ENCODE measurements at places on chromosomes 1 and 21.

GRCh38 chr1:38833146-38833545 is 26.4 kb downstream of the RRAGC start:
- no peak for DNase-seq

DNA sequence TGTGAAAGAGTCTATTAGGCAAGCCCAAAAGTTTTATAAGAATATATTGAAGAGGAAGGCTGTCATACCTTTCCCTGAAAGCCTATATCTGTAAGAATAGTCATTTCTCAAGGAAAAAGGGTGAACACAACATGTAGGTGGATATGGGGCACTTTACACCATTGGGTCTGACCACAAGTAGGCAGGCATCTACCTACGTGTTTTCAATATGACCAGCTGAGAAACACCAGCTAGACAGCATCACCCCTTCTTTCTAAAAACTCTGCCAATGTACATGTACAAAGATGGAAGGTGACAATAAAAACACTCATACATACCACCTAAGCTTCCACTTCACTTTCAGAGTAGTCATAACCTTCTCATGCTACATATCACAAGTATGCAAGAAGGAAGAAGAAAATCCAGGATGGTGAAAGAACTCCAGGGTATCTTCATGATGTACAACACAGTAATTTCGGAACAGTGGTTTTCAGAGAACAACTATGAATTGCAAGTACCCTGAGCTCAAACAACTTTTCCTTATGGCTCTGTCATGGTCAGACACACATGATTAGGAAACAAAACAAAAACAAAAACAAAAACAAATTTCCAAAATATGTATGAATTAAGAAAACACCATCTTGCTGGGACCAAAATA is 98.5 kb upstream of the ADGRL2 start:
- DNase-seq = no peak

GRCh38 chr1:12106153-12106552 is 43.0 kb downstream of the TNFRSF8 start:
- no peak for DNase-seq

DNA sequence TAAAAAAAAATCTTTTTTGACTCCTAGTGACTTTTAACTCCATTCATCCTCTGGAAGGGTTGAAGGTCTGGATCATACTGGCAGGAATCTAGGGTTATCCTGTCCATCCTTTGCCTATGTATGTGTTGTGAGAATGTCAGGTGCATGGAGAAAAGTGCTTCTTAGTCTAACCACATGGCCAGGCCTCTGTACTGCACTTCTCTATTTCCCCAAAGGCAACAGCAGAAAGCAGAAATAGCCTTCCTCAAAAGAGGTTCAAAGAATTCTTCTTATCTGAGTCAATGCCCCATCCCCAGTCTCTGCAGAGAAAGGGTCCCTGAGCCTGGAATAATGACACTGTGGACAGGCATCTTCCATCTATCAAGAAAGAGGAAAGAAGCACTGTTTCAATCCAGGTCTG is 85.7 kb upstream of the CD34 start:
- no peak for DNase-seq

DNA sequence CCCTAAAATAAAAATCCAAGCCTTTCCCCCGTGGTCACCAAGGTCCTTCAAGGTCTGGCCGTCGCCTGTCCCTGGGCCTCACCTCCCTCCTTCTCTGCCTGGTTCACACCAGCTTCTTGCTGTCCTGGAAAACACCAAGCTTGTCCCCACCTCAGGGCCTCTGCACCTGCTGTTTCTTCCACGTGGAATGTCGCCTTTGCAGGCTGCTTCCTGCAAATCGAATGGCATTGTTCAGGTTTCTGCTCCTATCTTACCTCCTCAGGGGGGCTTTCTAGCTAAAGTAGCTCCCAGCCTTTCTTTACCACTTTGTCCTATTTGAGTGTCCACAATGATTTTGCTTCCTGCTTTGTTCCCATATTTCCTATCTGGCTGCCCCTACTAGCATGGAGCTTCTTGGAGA is 3.3 kb upstream of the CASZ1 start:
- no peak for DNase-seq

DNA sequence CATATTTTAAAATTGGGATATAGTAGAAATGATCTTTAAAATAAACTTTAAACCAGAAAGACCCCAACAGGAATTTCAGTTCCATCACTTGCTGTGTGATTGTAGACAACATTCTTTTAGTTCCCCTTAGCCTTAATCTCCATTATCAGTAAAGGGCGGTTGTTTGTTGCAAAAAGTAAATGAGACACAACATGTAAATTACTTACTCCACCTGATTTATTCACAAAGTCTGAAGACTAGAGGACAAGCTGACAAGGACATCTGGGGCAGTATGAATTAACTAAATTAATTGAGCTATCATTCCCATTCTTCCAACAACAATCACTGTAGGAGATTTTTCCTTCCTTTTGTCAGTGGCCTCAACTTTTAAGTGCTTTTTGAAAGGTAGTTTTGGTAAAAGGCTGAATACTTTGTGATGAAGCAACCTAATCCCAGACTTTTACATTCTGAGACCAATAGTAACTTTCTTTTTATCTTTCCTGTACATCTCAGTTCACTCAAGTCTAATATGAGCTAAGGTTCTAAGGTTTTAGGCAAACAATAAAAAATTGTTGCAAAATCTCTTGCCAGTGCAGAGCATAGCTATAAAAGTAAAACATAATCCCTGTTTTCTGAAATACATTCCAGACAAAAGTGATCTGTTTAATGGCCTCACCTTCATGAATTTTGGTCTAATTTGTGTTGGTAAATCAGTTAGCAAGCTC is 6.2 kb downstream of the SLC19A2 start:
- DNase-seq = no peak

- DNase-seq = no peak
These were observed 23.1 kb downstream of the CD53 start for GRCh38 chr1:110896090-110896489.

- peak; percentile 8 for DNase-seq
These were observed 11.8 kb upstream of the ALG14 start for GRCh38 chr1:95084317-95085176.

- no peak for DNase-seq
These were observed 60.7 kb downstream of the MORN1 start for GRCh38 chr1:2330519-2331199.

DNA sequence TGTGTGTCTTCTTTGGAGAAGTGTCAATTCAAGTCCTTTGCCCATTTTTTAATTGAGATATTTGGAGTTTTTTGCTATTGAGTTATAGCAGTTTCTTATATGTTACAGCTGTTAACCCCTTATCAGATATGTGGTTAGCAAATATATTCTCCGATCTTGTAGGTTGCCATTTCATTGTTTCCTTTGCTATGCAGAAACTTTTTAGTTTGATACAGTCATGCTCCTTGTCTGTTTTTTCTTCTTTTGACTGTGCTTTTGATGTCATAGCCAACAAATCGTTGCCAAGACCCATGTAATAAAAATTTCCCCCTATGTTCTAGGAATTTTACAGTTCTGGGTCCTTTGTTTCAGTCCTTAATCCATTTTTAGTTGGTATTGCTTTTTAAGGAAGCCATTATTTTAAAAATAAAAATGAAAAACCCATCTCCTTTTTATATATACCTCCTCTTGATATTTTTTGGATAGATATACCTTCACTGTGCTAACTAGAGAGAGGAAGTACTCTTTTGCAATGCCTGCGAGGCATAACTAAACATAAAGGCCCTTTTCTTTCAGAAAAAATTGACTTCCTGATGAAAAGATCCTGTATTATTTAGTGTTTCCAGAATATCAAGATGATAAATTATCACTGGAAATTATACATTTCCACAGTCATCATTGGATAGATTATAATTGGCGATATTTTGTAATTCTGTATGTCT is 127.8 kb downstream of the HS2ST1 start:
- DNase-seq = no peak

DNA sequence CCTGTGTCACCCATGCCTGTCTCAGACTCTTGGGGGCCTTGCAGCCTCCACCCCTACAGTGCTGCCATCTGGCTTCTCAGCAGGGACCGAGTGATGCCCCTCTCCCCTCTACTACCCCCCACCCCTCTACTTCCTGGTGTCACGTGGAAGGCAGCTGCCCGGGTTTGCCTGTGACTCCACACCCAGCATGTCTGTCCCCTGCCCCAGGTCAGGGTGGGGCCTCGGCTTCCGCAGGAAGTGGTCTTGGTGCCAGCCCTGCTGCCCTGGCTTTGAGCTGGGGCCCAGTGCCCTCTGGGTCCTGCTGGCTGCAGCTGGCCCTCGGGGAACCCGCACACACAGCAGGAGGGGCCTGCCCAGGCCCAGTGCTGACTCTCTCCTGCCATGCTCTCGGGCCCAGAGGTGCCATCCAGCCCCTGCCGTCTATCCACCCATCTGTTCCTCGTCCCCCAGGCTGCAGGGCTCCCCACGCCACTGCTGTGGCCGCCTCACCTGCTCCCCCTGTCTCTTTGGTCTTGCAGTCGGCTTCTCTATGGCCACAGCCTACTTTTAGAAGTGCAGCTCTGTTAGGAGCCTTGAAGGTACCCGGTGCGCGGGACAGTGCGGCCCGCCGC is 24.0 kb downstream of the PLCH2 start:
- DNase-seq = no peak

DNA sequence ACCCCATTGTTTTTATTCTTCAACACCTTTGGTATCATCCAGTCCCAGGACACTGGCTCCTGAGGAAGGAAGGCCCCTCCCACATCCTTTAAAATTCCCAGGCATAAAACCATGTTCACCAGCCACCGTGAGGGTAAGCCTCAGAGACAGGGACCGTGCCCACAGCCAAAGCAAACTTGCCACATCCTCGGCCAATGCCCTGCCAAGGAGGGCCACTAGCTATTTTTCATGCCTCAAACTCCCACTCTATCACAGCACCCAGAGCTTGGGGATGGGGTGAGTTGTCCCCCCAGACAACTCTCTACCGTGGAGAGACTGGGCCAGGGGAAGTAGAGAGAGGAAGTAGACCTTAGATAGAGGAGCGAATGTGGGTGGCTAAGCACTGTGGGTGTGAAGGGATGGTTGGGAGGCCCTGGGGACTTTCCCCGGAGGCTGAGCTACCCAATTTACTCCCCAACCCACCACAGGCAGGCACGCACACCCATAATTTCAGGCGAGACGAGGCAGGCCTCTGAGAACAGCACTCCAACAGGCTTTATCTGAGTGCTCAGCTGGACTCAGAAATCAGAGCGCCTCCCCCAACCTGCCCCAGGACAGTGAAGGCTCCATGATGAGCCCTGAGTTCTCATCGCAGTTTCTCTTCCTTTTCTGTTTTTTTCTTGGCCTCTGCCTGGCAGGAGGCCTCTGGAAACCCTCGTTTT is 15.9 kb upstream of the BTG2 start:
- DNase-seq = no peak

DNA sequence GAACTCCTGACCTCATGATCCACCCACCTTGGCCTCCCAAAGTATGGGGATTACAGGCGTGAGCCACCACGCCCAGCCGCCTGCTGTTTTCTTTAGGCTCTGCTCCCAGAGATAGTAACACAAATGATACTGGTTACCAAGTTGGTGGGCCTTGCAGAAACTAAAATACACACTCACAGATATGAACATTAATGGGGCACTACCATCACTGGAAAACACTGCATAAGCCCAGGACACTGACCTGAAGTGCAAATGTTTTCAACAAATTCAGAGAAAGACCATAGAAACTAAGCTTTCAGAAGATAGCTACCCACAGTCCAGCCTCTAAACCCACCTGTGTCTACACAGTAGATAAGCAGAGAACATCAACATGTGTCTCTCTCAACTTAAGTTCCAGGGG is 180.5 kb downstream of the FCRL5 start:
- no peak for DNase-seq

DNA sequence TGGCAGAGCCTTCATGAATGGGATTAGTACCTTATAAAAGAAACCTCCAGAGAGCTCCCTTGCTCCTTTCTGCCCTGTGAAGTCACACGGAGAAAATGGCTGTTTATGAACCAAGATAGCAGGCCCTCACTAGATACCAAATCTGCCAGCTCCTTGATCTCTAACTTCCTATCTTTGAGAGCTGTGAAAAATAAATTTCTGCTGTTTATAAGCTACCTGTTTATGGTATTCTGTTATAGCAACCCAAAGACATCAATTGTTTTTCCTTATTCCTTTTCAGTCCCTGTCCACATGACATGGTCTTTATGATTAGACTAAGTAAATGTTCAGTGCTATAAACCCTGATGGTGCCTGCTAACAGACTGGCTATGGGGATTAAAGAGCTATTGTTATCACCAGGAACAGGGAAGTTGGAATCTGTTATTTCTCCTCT is 9.7 kb upstream of the STIL start:
- DNase-seq = no peak

DNA sequence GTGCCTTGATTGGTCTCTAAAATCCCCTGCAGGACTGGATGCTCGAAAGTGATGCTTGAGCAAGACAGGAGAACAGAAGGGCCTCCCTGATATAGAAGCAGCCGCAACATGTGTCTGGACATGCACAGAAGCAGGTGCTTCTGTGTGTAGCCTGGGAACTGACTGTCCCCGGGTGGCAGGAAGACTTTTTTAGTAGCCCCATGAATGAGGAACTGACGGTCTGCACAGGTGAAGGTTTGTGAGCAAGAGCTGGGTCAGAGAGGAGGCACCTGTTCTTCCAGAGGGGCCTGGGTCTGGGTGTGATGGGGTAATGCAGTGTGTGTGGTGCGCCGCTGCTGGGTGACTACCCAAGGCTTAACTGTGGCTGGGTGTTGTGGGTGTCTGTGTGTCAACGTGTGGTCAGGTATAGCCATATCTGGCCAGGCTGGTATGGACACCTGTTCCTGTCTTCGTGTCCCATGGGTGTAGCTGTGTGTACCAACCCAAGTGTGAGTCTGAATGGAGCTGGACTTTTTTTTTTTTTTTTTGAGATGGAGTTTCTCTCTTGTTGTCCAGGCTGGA is 39.1 kb upstream of the FOXO6 start:
- no peak for DNase-seq

- DNase-seq = peak; percentile 86
These were observed 27.4 kb downstream of the CHML start for GRCh38 chr1:241612533-241613477.

DNA sequence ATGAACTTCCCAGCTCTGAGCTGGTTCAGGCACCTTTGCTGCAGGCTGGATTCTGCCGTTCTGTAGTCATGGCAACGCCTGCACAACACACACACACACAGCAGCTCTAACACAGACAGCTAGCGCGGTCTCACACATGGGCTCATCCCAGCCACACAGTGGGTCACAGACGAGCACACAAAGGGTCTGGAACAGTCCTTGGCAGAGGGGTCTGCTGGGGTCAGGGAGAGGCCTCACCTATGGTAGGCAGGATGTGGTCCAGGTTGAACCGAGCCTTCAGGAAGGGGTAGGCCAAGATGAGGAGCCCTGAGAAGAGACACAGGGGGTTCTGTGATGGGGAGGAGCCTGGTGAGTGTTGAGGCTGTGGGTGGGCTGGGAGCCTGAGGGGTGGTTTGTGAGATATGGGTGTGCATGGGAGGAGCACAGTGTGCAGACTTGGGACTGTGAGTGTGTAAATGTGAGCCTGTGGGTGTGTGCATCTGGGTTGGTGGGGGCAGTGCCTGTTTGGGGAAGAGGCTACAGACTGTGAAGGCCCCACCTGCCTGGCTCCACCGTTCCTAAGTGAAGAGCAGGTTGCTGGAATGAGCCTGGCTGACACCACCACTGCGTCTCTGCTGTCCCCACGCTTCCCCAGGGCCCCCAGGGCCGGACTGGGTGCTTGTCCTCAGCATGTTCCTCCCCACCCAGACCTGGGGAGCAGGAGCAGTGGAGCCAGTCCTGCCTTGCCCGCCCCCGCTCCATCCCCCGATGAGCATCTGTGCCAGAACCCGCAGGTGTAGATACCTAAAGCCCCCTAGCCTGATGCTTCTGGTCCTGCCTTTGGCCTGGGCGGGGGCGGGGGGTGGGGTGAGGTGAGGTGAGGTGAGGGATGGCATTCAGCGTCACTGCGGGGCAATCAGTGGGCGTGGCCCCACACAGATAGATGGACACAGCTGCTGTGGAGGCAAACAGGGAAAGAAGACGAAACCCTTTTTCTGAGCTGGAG is 1.5 kb downstream of the KNCN start:
- no peak for DNase-seq

Measured in HCEC 1CT (cell line).